ENCODE measurements at places on chromosomes 1 and 21.

DNA sequence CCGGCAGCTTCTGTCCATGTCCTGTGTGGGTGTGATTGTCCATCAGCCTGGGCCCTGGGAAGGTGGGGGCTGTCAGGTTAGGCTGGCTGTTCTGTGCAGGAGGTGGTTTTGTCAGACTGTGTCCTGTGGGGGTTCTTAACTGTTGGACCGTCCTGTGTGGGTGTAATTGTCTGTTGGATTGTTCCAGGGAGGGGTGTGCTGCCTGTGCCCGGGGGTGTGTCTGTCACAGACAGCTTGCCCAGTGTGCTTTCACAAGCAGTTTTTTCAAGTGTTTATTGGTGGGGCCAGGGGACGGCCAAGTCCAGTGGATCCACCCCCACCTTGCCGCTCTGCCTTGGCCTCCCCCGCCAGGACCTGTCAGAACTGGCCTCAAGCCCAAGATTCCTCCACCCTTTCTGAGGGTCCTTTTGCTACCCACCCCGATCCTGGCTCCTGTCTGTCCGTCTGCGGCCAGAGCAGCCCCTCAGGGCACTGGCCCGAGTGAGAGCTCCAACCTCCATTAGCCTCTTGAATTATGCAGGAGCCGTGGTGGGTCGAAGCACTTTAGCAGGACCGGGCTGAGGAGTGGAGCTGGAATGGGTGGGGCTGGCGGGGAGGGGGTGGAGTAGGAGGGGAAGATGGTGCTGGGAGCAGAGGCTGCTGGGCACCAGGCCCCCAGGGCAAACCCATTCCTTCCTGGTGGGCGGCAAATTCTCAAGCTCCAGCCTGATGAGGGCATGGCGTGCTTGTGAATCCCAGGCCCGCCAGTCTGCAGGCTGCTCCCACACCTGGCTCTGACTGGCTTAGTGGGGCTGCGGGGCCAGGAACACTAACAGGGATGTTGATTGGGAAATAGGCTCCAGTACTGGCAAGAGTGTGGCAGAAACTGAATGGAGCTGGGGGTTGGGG, 47.2 kb downstream of the PTPRF start:
- DNase-seq, result no peak

DNA sequence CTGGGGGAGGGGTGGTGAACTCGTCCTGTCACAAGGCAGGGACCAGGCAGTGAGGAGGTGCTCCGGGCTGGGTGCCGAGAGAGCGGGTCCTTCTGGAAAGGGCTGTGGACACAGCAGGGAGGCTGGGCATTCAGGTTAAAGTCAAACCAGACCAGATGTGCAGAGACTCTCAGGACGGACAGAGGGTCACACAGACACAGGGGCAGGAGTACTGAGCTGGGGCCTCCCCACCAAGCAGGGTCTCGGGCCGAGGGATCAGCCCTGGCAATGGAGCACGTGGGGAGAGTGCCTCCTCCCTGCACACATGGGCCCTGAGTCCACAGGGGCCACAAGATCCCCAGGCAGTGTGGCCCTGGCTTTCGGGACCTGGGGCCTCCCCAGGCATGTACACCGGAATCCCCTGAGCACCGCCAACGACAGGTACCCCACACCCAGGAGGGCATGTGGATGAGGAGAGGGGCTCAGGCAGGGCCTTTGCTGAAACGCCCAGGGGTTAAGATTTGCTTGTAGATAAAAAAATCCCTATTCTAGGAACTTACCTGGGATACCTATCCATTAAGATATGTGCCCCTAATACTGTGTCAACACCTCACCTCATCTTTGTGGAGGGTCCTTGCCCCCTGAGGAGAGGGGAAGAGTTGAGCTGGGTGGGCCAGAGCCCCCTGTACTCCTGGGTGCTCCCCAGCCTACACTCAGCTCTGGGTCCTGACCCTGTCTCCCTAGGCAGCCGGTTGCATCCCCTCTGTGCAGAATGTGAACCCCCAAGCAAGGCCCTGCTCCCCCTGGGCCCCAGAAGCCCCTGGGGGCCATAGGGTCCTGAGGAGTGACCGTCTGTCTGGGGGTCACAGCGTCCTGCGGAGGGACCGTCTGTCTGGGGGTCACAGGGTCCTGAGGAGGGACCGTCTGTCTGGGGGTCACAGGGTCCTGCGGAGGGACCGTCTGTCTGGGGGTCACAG, 46.9 kb upstream of the ADARB1 start:
- DNase-seq, result no peak

- no peak for DNase-seq
Observed at GRCh38 chr1:245255783-245256182, 101.0 kb downstream of the KIF26B start.

DNA sequence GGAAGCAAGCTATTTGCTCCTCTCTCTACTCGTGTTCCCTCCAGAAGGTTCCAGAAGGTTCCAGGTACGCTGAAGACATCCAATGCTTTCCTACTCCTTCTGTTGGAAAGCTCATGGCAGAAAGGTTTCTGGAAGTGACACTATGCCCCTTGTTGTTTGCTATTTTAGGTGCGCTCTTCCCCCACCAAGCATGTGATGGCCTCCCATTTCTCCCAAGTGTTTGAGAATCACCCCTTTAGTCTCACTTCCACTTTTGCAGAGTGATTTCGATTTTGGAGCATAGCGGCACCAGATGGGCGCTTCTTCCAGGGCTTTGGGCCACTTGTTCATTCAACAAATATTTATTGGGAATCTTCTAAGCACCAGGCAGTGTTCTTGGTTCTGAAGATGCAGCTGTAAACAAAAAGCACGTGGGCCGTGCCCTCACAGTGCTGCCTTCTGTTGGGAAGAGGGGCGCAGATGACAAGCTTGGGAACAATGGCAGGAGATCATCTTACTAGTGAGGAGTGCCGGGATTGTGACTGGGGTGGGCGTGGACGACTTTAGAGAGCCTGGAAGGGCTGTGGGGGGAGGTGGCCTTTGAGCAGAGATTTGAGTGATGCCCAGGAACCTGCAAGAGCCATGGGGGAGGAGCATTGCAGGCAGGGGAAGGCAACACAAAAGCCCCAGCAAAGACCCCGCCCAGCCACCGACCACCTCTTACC, 43.0 kb upstream of the TARDBP start:
- DNase-seq, result no peak

GRCh38 chr1:1197551-1198422, 8.6 kb downstream of the TNFRSF18 start:
- no peak for DNase-seq

DNA sequence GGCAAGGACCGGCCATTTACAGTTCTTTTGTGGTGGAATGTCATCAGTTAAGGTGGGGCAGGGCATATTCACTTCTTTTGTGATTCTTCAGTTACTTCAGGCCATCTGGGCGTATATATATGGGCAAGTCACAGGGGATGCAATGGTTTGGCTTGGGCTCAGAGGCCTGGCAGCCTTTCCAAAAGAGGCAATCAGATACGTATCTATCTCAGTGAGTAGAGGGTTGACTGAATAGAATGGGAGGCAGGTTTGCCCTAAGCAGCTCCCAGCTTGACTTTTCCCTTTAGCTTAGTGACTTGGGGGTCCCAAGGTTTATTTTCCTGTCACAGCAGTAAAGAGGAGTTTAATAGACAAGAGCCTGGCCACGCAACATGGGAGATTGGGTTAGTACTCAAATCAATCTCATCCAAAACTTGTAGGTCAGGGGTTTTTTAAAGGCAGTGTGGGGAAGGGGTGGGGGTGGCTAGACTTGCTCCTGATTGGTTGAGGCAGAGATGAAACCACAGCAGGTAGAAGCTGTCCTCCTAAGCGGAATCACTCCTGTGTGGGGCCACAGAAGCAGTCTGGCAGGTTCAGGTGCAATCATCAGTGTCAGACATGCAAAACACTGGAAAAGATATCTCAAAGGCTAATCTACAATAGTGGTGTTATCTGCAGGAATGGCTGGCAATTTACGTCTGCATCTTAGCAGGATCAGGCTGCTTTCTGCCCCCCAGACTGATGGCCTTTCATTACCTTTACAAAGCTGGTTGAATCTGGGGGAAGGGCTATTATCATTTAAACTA, 112.9 kb downstream of the TLR5 start:
- no peak for DNase-seq

- DNase-seq, result no peak
Observed at GRCh38 chr1:162536511-162536910, 25.0 kb upstream of the UAP1 start.

DNA sequence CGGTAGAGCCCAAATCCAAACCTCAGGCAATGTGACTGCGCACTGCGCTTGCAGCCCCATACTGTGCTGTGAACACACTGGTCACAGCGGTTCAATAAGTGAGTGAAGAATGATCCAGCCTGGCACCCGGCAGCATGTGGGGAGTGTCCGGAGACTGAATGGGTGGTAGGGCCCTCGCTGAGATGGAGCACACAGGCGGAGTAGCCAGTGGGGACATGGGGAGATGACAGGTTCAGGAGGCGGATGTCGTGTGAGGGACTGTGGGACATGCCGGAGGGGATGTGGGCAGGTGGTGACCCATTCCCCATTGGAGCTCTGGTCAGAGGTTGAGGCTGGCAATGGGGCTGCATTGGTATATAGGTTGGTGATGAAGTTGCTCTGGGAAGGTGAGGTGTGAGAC, 5.6 kb downstream of the SRARP start:
- DNase-seq, result no peak

GRCh38 chr1:202037706-202038296, 27.4 kb downstream of the ELF3 start:
- DNase-seq, result no peak

DNA sequence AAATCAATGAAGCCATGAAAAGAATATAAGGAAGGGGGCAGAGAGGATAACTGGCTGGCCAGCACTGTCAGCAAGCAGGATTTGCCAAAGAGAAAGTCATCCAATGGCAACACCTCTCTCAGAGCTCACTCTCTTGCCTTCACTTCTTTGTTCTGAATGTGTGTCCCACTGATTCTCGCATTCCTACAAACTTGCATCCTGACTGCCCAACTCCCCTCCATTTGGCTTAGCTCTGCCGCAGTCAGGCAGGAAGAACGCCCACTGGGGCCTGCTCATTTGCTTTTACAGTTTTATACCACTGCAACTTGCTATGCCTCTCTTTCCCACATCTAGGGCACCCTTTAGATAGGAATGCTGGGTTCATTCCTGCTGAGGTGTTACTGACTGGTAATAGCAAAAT, 364.2 kb upstream of the ST6GALNAC5 start:
- DNase-seq, result no peak

DNA sequence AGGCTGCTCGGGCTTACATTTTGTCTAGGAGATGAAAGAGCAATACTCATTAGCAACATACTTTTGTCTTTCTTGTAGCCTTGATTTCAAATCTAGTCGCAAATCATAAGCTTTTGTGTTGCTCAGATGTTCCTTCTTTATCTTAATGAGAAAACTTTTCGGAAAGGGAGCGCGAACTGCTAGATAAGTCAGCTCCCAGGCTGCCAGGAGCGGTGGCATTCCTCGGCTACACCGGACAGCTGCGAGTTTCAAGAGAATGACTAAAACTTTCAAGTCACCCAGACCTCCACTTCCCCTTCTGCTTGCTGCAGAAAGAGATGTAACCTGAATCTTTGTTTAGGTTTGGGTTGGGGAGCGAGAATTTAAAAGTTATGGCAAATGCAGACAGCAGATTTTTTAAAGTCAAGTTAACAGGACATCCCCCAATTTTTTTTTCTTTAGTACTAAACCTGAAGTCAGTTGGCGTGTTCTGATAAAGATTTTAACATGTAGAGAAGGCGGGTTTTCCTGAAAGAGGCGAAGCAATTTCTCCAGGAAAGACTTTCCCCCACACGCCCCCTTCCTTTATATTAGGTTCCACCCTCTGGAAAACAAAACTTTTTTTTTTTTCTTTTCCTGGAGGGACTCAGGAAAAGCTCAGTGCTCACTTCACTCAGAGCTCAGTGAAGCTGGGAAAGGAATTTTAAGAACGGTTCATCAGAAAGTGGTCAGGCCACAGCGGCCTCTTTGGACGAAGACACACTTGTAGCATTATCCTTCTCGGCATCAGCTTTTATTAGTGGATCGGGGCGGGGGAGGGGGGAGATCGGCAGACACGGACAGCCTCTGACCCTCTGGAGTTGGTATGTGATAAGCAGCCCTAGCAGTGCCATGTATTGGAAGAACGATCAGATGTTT, at the start of gene LHX8:
TSS of gene LHX8 (plus strand) at position 639 of the 897 bp plus-strand sequence. CDS start 2,227 bp downstream, outside the sequence.
- no peak for DNase-seq

DNA sequence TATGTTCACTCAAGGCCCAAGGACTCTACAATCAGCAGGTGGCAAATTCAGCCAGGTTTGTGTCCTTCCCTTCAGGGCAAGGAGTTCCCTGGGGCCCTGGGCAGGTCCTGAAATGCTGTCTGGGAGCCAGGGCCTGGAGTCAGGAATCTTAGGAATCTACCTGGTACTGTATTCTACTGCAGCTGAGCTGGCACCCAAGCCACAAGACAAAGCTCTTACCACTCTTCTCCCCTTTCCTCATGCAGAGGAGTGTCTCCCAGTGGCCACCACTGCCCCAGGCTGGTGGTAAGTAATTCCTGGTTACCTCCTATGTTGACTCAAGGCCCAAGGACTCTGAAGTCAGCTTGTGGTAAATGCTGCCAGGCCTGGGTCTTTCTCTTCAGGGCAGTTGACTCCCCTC, 153.4 kb downstream of the NRIP1 start:
- DNase-seq, result no peak

- no peak for DNase-seq
Observed at GRCh38 chr1:178493301-178493741, 3.4 kb downstream of the CLEC20A start.

- DNase-seq, result no peak
Observed at GRCh38 chr1:224786533-224787250, 142.8 kb upstream of the DNAH14 start.

DNA sequence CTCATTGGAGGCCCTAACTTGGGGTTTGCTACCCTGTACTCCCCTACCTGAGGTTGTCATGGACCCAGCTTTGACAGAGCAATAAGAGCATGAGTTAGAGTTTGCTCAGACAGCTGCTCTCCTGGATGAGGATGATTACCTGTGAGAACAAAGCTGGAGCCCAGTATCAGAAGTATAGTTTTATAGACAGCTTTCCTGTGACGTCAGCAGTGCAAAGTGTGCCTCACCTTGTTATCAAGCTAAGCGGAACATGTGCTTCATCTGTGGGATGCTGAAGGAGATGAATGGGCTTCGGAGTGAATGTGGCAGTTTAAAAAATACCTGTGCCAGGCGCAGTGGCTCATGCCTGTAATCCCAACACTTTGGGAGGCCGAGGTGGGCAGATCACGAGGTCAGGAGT, 5.4 kb upstream of the WDR47 start:
- DNase-seq, result no peak

DNA sequence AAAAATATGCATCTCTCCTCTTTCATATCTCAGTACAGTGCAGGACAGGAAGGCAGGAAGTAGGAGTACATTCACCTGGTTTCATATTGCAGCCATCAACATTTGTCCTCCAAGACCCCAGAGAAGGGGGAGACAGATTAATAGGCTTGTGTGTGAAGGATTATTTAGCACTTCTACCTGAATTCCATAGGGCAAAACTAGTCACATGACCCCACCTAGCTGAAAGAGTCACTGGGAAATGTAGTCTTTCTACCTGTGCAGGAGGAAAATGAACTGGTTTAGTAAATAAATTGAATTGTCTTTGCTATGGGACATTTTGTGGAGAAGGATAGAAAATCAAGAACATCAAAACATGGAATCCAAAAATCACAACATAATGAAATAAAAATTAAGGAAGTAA, 13.9 kb upstream of the TRIM33 start:
- no peak for DNase-seq

GRCh38 chr21:36773117-36773516, 74.2 kb downstream of the SIM2 start:
- peak; percentile 18 for DNase-seq
